ENCODE measurements at places on chromosomes 11 and 22.
A peak's percentile ranks its signal among the peaks of the same experiment; 100 is the strongest.

DNA sequence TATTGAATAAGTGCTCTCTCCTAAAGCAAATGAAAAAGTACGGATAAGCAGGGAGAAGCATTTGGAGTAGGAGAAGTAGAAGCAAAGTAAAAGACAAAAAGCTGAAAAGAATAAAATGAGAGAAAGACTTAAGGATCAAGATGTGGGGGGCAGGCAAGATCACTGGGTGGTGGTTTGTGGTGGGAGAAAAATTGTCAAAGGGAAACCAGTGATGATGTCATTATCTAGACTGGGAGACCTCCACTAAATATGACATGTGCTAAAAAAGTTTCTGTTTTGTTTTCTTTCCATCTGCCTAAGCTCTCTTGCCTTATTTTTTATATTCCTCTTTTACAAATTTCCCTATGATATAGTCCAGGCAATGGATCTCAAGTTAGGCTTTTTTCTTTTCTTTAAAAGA, 14.8 kb upstream of the MAML2 start:
- DNase-seq, result no peak

DNA sequence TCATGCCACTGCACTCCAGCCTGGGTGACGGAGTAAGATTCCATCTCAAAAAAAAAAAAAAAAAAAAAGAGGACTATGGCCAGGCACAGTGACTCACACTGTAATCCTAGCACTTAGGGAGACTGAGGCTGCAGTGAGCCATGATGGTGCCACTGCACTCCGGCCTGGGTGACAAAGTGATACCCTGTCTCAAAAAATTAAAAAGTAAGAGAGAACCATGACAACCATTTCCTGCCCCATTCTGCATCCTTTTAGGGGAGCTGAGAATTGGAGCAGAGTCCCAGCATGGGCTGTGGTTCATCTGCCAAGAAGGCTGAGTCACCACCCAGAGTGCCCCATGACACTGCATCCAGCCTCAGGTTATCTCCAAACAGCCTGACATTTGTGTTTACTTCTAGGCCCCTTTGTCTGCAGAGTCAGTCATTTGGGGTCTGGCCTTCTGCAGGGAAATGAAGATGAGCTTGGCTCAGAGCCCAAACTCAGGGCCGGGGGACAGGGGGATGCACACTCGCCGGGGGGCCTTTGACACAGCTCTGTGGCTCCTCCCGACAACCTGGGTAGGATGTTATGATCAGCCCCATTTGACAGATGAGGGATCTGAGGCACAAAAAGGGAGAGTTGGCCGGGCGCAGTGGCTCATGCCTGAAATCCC, 4.7 kb downstream of the CSDC2 start:
- DNase-seq, result no peak

DNA sequence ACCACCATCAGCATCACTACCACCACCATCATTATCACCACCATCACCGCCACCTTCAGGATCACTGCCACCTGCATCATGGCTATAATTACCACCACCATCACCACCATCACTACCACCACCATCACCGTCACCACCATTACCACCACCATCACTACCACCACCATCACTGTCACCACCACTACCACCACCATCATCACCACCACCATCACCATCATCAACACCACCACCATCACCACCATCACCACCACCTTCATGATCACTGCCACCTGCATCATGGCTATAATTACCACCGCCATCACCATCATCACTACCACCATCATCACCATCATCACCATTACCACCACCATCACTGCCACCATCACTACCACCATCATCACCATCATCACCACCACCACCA, 23.5 kb downstream of the CACNG2 start:
- no peak for DNase-seq

- no peak for DNase-seq
These were observed 68.9 kb downstream of the CYTH4 start for GRCh38 chr22:37351232-37351631.

GRCh38 chr11:863023-863909, 20.6 kb downstream of the TSPAN4 start:
- no peak for DNase-seq

DNA sequence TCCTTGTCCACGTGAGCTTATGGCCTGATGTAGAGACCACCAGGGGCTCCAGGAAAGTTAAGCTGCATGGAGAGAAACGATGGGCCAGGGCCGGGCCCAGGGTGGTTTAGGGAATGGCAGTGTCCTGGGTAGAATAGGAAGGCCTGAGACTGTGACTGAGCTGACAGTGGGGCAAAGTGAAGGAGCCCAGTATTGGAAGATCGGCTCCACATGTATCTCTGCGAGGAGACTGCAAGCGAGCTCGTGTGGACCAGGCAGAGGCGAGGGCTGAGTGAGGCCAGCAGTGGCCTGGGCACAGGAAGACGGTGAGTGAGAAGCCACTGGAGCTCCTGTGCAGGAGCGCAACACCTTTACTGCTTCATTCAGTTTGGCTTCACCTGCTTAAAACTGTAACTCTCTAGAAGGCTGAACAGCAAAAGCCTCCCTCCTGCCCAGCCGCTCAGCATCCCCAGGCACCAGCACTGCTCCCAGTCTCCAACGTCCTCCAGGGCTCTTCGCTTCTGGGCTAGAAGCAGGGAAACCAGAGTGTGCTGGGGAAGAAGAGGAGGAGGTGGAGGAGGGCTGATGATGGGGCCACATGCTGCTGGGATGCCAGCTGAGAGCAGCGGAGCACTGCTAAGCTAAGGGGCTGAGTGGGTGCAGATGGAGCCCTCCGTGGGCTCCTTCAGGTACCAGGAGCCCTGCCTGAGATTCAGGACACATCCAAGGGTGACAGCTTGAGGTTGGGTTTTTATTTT, 13.5 kb downstream of the TCIRG1 start:
- no peak for DNase-seq

- no peak for DNase-seq
These were observed 37.7 kb upstream of the LRRC55 start for GRCh38 chr11:57144075-57144474.

GRCh38 chr11:39036021-39036420, 2423.4 kb downstream of the LRRC4C start:
- no peak for DNase-seq

- DNase-seq, result no peak
These were observed 217.8 kb upstream of the TBCEL start for GRCh38 chr11:120805960-120806555.

DNA sequence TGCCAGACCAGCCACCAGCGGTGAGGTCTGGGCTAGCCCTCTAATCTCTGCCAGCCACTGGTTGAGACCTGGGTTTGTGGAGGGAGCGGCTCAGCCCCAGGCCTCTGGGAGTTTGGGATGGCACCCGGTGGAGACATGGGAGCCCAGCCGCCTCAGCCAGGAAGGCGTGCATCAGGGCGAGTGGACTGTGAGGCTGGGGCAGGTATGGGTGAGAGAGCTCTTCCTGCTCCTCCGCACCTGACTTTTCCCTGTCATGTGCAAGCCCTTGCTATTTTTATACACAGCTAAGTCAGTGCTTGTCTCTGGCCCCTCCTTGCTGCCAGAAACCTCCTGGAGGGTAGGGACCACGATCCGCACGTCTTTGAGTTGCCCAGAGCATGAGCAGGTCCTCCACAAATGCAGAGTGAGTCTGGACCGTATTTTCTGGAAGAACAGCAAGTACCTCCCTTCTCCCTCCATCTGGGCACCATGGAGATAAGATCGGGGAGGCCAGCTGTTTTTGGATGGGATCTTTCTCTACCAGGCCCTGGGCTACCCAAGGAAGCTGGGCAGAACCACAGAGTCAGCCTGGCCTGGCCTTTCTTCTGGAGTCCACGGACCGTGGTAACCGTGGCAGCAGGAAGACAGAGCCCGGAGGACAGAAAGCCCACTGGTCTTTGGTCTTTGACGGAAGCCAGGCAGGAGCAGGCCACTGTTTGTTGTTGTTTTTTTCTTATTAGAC, 53.3 kb downstream of the IGLL1 start:
- DNase-seq, result peak; percentile 68

GRCh38 chr11:70521475-70522308, 123.4 kb downstream of the CTTN start:
- DNase-seq, result peak; percentile 57

- no peak for DNase-seq
These were observed 70.0 kb downstream of the WNT7B start for GRCh38 chr22:45906946-45907345.

GRCh38 chr22:46043816-46044620, 67.1 kb upstream of the WNT7B start:
- DNase-seq, result peak; percentile 49

GRCh38 chr11:68828155-68828931, 13.4 kb downstream of the CPT1A start:
- DNase-seq, result peak; percentile 86

DNA sequence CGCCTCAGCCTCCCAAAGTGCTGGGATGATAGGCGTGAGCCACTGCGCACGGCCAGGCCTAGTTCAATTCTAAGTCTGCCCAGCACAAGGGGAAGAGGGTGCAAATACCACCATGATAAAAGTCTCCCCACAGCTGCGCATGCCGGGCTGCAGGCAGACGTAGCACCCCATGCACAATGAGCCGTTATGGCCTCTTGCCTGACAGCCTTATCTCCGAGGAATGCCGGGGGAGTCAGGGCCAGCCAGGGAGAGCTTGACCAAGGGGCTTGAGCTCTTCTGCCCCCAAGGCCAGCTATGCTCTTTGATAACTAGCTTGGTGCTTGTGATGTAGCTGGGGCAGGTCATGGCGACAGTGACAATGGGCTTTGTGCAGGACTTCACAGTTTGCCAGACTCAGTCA, 13.7 kb upstream of the SCUBE1 start:
- no peak for DNase-seq

DNA sequence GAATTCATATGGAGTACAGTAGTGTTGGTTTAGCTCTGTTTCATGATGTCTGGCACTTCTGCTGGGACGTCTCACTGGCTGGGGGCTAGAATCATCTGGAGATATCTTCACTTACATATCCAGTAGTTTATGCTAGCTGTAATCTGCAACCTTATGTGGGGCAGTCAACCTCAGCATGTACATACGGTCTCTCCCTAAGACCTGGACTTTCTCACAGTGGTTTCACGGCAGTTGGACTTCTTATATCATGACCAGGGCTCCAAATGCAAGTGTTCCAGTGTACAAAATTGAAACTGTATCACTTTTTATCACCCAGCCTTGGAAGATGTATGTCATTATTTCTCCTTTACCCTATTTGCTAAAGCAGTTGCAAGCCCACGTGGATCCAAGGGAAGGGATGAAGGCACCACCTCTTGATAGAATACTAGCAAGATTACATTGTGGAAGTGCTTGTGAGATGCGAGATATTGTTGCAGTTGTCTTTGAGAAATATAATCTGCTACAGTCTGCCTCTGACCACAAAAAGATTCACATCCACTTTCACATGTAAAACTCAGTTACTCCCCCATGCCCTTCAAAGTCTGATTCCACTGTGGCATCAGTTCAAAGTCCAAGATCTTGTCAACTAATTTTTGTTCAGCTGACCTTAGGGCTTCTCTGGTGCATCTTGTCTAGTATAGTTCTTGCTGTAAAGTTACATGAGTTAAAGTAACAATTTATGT, 316.6 kb upstream of the NCAM1 start:
- no peak for DNase-seq

DNA sequence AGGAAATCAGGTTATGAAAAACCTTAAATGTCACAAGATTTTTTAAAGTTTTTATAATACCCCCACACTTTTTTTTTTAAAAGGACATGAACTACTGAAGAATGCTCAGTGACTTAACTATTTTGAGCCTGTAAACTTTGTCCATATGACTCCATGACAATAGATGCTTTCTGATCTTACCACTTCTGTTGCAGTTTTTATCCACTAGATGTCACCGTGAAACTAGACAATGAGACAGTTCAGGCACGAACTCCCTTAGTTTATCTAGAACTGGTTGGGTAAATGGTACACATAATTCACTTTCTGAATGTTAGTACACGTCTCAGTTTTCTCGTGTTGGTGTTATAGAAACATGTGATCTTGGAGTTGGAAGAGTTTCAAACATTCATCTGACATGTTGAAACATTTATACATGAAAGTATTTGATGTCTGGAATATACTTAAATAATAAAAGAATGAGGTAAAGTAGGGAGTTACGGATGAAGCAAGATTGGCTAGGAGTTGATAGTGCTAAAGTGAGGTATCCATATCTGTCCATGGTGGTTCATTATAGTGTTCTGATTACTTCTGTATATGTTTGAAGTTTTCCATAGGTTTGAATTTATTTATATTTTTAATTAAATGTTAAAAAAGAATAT, 8.1 kb downstream of the CCDC15 start:
- no peak for DNase-seq

GRCh38 chr11:13026722-13027121, 17.6 kb downstream of the RASSF10 start:
- no peak for DNase-seq

GRCh38 chr22:39556970-39557841, 13.3 kb upstream of the CACNA1I start:
- no peak for DNase-seq

- DNase-seq, result no peak
These were observed 47.5 kb upstream of the PICALM start for GRCh38 chr11:86116386-86116726.

- no peak for DNase-seq
These were observed 16.6 kb upstream of the BDNF start for GRCh38 chr11:27716835-27717234.

GRCh38 chr11:66607126-66607834, 9.2 kb upstream of the RBM14 start:
- no peak for DNase-seq

GRCh38 chr11:74009675-74010305, 905 bp upstream of the UCP3 start:
- DNase-seq, result no peak

DNA sequence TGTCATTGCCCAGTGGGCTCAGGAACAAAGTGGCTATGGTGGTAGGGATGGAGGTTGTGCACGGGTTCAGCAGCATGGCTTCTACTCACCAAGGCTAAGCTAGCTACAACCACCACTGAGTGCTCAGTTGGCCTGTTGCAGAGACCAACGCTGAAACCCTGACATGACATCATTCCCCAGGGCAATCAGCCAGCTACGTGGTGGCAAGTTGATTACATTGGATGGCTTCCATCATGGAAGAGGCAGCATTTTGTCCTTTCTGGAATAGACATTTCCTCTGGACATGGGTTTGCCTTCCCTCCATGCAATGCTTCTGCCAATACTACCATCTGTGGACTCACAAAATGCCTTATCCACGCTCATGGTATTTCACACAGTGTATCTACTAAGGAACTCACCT, 634.3 kb downstream of the OPCML start:
- no peak for DNase-seq

GRCh38 chr11:46003572-46003971, 81.1 kb downstream of the LARGE2 start:
- DNase-seq, result no peak

DNA sequence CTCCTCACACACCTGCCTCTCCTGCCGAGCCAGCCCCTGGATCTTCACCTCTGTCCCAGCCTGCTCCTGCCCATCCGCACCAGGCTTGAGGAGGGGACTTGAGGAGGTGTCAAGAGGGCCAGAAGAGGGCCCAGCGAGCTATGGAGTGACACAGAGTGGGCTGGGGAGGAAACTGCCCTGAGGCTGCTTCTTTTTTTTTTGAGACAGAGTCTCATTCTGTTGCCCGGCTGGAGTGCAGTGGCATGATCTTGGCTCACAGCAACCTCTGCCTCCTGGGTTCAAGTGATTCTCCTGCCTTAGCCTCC, 21.9 kb upstream of the CDON start:
- no peak for DNase-seq
